ENCODE measurements at places on chromosomes 12 and 14.

DNA sequence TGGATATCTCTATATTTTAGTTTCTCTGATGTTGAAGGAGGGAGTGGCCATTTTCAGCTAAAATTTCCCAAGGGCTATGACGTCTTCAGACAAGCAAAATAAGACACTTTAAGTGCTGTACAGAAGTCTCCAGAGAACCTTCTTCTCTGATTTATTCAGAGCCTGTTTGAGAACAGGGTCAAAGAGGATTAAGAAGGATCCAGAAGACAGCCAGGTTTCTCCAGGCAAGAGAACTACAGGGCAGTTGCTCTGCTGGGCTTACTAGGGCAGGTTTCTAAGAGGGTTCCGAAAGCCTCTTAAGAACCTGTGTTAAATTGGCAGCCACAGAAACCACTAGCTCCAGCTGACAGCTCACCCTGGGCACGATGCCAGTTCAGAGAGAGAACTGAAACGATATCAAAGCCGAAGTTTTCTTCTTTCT lies 1.2 kb downstream of the MGP start:
- peak; percentile 71 for DNase-seq

GRCh38 chr12:104957719-104958000 lies 430 bp downstream of the SLC41A2 start:
- no peak for DNase-seq

- no peak for DNase-seq
Measured at GRCh38 chr12:116123451-116124258, 153.8 kb downstream of the MED13L start.

DNA sequence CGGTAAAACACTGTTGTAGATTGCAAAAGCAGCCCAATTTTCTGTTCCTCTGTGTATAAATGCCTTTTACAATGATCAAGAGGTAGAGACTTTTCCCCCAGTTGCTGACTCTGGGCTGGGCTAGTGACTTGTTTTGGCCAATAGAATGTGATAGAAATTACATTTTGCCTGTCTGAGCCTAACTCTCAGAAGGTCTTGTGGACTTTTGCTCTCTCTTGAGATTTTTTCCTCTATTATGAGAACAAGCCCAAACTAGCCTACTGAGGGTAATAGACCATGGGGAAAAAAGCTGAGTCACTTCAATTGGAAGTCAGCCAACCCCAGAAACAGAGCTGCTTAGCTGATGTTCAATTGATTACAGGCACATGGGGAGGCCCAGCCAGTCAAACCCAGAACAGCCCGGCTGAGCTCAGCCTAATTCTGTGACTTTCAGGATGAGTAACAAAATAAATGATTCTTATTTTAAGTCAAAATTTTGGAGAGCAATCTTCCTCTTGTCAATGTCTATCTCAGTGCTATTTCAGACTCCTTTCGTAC lies 61.4 kb downstream of the MYF5 start:
- DNase-seq = no peak

DNA sequence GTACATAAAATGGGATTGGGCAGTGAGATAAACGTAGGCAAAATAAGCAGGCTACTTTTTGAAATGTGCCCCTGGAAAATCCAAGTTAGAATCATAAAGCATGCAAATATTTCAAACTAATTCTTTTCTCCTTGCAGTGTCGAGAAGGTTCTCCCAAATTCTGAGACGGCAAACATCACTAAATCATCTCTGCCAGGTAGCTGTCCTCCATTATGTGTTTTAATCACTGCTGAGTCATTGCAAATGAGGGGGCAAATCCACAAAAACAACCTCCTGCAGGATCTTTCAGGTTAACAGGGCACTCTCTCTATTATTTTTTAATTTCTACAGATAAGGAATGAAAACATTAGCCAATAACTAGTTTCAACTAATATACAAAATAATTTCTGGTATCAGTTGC lies 63.2 kb upstream of the RIC8B start:
- DNase-seq = no peak

GRCh38 chr12:65209655-65210043 lies 40.3 kb downstream of the LEMD3 start:
- DNase-seq = no peak

DNA sequence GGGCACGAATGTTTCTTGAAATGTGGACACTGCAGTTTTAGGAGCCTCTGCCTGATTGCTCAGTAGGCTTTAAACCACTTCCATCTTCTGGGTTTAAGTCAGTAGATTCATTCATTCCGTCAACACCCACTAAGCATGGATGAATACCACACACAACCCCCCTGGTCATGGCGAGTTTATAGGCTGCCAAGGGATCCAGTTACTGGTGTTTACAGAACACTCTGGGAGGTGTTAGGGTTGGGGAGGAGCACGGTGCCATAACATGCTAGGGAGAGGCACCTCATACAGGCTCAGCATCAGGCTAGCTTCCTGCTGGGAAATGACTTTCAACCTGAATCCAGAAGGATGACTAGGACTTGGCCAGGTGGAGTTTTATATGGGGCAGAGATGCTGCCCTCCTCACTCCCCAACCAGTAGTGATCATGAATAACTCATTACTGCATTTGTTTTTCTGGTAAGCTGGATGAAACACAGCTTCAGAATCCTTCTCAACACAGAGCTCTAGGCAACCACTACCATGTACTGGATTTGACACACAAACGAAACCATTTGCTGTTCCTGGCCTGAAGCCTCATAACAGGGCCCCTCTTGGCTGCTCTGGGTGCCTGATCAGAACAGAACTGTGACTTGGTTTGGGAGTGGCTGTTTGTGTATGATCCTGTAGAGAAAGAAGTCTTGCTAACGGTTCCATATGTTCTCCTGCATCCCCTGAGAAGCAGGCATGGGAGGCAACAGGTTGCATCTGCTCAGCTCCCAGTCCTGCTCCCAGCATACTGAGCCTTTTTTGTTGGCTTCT lies 47.9 kb downstream of the FBXW8 start:
- no peak for DNase-seq

DNA sequence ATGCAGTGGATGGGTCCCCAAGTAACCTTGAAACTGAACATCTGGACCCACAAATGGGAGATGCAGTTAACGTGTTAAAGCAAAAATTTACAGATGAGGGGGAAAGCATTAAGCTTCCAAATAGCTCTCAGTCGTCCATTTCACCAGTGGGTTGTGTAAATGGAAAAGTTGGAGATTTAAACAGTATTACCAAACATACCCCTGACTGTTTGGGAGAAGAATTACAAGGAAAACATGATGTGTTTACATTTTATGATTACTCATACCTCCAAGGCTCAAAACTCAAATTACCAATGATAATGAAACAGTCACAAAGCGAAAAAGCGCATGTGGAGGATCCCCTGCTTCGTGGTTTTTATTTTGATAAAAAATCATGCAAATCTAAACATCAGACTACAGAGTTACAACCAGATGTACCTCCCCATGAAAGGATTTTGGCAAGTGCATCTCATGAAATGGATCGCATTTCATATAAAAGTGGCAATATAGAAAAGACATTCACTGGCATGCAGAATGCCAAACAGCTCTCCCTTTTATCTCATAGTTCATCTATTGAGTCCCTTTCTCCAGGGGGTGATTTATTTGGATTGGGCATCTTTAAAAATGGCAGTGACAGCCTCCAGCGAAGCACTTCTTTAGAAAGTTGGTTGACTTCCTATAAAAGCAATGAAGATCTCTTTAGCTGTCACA lies 116.6 kb upstream of the NPAS3 start:
- no peak for DNase-seq

GRCh38 chr12:119457271-119457670 lies 122.7 kb downstream of the CCDC60 start:
- no peak for DNase-seq

DNA sequence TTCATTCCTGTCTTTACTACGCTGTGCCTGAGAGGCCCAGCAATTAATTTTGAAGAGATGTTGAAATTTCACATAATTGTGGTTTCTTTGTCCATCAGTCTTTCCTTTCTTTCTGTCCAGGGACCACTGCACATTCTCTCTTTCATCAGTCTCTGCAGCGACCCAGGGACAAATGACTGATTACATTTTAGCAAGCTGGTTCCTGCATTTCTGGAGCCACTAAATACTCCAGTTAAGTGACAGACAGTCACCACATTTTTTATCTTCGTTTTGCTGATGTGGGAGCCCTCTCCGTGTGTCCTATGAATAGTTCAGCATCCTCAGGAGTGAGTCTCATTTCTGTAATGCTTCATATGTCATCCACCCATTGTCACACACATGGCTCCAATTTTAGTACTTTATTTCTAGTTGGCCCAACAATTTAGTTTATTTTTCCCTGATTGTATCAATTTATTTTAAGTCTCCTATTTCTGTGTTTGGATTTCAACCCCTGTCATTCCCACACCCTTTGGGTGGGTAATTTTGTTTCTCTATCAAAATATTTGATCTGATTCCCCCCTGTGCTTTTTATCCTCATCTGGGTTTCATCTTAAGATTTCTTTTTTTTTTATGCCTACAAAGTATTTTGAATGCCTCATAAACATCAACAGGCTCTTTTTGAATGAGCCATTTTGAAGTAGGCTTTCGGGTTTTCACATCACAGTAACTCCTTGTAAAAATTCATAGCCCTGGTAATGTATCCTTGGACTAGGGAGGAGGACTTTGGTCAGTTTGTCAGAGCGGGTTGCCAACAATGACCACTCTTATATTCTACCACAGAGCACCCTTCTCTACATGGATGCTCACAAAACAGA lies 1196.5 kb downstream of the GALC start:
- no peak for DNase-seq

DNA sequence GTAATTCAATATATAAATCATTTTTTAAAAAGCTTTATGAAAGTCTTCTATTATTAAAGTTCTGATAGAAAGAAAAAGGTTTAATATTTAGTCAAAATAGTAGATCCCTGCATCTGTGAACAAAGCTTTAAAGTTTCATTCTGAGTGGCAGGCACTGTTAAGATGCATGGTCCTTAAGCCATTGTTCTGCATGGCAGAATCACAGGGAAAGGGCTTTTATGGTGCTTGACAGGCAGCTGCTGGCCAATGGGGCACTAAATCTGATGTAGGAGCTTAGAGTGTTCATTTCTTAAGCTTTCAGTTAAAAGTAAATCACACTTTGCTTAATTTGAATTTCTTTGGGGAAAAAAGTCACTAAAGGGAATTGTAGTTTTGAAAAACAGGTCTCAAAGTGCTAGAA lies 148.2 kb downstream of the PLEKHA5 start:
- DNase-seq = no peak

Measured in stimulated activated CD8-positive, alpha-beta memory T cell treated with anti-CD3 and anti-CD28 coated beads, Interleukin-7, amount 100 ng/mL, for 1 hour (primary cell).